ENCODE measurements at places on chromosomes 4 and X. TPM values are rescaled to one million over a fixed set of nuclear protein-coding genes. Genes with fewer than 3 reads are reported as not detected.

- H3K36me3 ChIP-seq = no peaks in the 10 kb centered on the region
- H3K27me3 ChIP-seq = no peaks in the 10 kb centered on the region
- DNase-seq = no peak
- H3K4me3 ChIP-seq = no peak overlapping the region
Observed at GRCh38 chr4:127140306-127140705, 492.5 kb upstream of the INTU start.

Gene STX18
- total RNA-seq = 25.8 TPM

Gene CXCL11
- total RNA-seq = not detected

- no peaks in the 10 kb centered on the region for H3K27me3 ChIP-seq
- DNase-seq = no peak
- no peak overlapping the region for H3K4me3 ChIP-seq
- H3K36me3 ChIP-seq = no peaks in the 10 kb centered on the region
- H3K27ac ChIP-seq = no peak overlapping the region
- no peaks in the 10 kb centered on the region for H3K4me1 ChIP-seq
Observed at GRCh38 chrX:13284570-13284969, 35.3 kb downstream of the ATXN3L start.

Gene CPXCR1
- total RNA-seq = not detected

DNA sequence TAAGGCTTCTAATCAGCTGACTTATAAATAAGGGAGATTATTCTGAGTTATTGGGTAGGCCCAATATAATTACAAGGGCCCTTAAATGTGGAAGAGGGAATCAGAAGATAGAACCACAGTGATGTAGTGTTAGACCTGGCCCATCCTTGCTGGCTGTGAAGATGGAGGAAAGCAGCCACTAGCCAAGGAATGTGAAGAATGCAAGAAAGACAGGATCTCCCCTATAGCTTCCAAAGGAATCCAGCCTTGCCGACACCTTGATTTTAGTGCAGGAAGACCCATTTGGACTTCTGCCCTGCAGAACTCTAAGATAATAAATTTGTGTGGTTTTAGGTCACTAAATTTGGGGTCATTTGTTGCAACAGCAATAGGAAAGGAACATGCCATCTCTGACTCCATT lies 150.6 kb downstream of the SPATA18 start:
- H3K4me3 ChIP-seq = no peak overlapping the region
- no peak overlapping the region for H3K27ac ChIP-seq
- DNase-seq = no peak
- H3K36me3 ChIP-seq = no peaks in the 10 kb centered on the region
- no peaks in the 10 kb centered on the region for H3K4me1 ChIP-seq
- H3K27me3 ChIP-seq = no peaks in the 10 kb centered on the region

GRCh38 chr4:117466388-117466787 lies 381.0 kb upstream of the TRAM1L1 start:
- H3K36me3 ChIP-seq = no peaks in the 10 kb centered on the region
- peaks cover 1% of the 10 kb centered on the region for H3K4me1 ChIP-seq
- no peaks in the 10 kb centered on the region for H3K27me3 ChIP-seq
- no peak overlapping the region for H3K4me3 ChIP-seq
- no peak overlapping the region for H3K27ac ChIP-seq

DNA sequence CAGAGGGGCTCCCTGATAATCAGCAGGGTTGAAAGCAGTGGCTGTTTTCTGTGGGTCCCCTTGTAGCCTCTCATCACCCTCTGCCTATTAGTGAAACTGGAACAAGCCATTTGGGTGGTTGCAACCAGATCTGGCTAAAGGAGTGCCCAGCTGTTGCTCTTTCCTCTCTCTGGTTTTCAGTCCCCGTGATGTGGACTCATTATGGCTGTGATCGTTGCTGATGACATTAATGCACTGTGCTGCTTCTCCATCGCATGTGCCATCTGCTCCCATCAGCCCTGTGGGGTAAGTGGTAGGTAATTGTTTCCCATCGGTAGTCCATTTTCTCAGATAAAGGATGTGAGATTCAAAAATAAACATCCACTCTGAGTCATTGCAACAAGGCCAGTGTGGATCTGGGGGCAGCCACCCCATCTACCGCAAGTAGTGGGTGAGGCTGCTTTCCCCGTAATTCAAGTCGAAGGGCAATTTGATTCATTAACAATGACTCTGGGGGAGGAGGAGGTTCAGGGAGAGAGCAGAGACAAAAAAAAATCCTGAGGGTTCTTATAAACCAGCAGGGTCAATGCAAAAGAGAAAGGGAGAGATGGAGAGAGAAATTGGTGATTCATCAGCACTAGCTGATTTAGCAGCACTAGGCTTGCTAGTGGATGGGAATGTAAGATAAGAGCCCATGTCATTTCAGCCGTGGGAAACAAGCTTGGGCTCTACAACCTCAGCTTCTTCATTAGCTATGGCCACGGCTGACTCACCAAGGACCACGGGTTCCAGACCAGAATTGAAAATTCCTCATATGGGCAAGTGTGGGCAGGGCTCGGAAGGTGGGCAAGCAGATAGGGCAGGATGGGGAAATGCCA lies 357.8 kb downstream of the MID1IP1 start:
- no peak for DNase-seq
- H3K27ac ChIP-seq = no peak overlapping the region
- peaks cover 15% of the 10 kb centered on the region for H3K4me1 ChIP-seq
- no peak overlapping the region for H3K4me3 ChIP-seq

GRCh38 chr4:168183717-168184571 lies 91.6 kb downstream of the ANXA10 start:
- DNase-seq = no peak
- H3K27me3 ChIP-seq = no peaks in the 10 kb centered on the region
- H3K36me3 ChIP-seq = peaks cover 4% of the 10 kb centered on the region
- no peak overlapping the region for H3K27ac ChIP-seq
- peaks cover 5% of the 10 kb centered on the region for H3K4me1 ChIP-seq

- no peak overlapping the region for H3K27ac ChIP-seq
- no peak overlapping the region for H3K4me3 ChIP-seq
- no peaks in the 10 kb centered on the region for H3K27me3 ChIP-seq
- H3K4me1 ChIP-seq = peaks cover 2% of the 10 kb centered on the region
- no peak for DNase-seq
- peaks cover 31% of the 10 kb centered on the region for H3K36me3 ChIP-seq
Observed at GRCh38 chr4:98341309-98341708, 80.1 kb downstream of the RAP1GDS1 start.

DNA sequence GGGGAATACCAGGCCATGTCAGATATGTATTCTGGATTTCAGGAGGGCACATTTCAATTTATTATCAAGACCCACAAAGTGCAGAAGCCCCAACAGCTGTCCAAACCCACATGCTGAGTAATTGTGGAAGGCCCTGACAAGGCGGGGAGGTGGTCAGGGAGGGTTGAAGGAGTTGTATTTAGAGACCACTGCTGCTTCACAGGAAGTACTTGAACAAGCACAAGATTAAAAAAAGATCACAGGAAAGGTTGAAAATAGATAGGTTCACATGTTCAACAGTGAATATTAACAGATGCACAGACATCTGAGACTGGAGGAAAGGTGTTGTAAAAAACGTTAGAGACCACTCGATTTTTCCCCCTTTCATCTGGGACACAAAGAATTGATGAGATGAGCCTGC lies 17.9 kb downstream of the ATP8A1 start:
- H3K27ac ChIP-seq = no peak overlapping the region
- H3K4me1 ChIP-seq = peaks cover 46% of the 10 kb centered on the region
- no peak for DNase-seq
- no peak overlapping the region for H3K4me3 ChIP-seq
- no peaks in the 10 kb centered on the region for H3K27me3 ChIP-seq
- peaks cover 2% of the 10 kb centered on the region for H3K36me3 ChIP-seq

- H3K27me3 ChIP-seq = no peaks in the 10 kb centered on the region
- H3K27ac ChIP-seq = no peak overlapping the region
- no peaks in the 10 kb centered on the region for H3K4me1 ChIP-seq
- no peaks in the 10 kb centered on the region for H3K36me3 ChIP-seq
- H3K4me3 ChIP-seq = no peak overlapping the region
Observed at GRCh38 chrX:141415889-141416288, 168.6 kb downstream of the SPANXA1 start.

DNA sequence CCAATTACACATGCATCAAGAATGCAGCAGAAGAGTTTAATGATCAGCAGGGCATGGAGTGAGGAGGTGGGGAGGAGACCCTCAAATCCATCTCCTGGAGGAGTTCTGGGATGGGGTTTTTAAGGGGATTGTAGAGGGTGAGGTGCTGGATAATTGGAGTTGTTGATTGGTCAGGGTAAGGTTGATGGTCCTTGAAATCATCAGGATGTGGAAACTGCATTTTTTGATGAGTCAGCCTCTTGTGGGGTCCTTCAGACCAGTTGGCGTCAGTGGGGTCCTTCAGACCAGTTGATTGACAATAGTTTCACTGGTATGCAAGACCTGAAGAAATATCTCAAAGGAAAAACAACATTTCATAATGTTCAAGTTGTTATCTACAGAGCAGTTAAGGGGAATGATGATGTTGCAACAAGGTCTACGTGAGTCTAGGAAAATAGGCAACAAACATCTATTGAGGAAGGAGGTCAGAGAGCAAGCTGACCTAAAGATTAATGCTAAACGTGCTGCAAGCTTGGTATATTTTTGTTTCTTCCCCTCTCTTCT lies 88.3 kb downstream of the NRK start:
- H3K27ac ChIP-seq = no peak overlapping the region
- H3K36me3 ChIP-seq = no peaks in the 10 kb centered on the region
- DNase-seq = no peak
- H3K4me1 ChIP-seq = no peaks in the 10 kb centered on the region
- H3K27me3 ChIP-seq = no peaks in the 10 kb centered on the region
- no peak overlapping the region for H3K4me3 ChIP-seq

DNA sequence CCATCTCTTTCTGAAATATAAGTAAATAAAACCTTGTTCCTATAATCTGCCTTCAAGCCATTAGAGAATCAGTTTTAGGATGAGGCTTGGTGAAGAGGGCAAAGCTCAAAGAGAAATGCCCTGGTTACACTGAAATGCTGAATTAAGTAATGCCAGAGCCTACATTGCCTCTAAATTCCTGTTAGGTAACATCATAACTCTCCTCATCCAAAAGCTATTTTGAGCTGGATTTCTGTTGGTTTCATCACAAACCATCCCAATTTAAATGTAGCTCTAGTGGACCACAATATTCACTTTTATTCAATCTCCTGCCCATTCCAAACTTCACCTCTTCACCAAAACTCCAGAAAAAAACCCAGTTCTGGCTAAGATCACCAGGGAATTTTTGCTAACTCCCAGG lies 1319.7 kb upstream of the TENM3 start:
- H3K4me1 ChIP-seq = no peaks in the 10 kb centered on the region
- H3K27me3 ChIP-seq = no peaks in the 10 kb centered on the region

DNA sequence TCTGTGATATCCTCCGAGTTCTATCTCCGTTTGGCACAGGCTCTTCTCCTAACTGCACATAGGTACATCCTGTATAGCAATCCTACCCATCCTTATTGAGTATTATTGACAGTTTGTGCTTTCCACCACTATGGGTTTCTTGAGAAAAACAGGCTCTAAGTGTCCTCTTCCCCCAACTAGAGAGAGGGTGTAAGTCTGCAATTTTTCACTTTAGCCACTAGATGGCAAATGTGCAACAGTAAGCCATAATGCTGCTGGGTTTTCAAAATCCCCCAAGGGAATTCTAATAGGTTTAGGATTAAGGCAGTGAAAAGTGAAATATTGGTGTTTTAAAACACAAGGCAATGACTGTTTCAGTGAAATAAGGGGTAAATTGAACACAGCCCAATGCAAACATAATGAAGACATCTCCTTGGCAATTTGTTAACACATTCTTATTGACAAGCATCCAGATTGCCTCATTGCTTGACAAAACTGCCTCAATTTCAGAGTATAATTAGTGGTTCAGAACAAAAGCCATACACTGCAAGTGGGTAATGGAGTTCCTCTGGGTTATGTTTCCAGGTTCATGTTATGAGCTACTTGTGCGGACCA lies 239.0 kb upstream of the HTR2C start:
- H3K4me3 ChIP-seq = no peak overlapping the region
- no peak for DNase-seq
- no peaks in the 10 kb centered on the region for H3K27me3 ChIP-seq
- H3K27ac ChIP-seq = no peak overlapping the region
- no peaks in the 10 kb centered on the region for H3K4me1 ChIP-seq

Gene NLGN4X
- total RNA-seq = 0.05 TPM

Gene ZCCHC13
- not detected for total RNA-seq

DNA sequence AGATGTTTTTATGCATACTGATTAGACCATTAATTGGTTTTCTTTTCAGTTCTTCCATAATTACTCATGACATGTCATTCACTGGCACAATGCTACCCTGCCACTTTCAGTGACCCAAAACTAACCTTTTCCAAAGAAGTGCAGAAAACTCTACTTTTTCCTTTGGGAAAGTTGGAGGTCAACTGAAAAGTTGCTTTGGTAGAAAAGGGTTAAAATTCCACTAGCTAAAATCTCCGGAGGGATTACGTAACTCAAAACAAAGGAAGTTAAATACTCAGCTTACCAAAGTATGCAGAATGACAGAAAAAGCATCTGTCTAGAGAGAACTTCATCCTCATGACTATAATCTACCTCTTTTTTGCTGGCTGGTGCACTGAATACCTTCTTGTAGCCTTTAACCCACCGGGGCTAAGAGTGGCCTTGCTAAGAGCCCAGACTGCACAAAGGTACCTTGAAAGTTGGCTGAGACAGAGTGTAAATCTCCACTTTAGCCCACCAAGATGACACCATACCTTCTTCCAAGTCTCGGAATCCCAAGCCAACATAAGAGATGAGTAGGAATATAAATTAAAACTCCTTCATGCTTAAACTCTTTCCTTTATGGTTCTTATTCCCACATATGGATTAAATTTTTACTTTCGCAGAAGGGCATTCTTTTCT lies 1099.5 kb upstream of the INTU start:
- no peaks in the 10 kb centered on the region for H3K27me3 ChIP-seq
- no peak for DNase-seq
- no peaks in the 10 kb centered on the region for H3K36me3 ChIP-seq
- H3K27ac ChIP-seq = no peak overlapping the region

- H3K36me3 ChIP-seq = peaks cover 10% of the 10 kb centered on the region
- H3K27ac ChIP-seq = no peak overlapping the region
Observed at GRCh38 chrX:41781500-41781899, 57.5 kb downstream of the GPR82 start.

Gene GATA1
- not detected for total RNA-seq

Gene CFAP99
- not detected for total RNA-seq

Gene SLC10A4
- total RNA-seq = not detected

DNA sequence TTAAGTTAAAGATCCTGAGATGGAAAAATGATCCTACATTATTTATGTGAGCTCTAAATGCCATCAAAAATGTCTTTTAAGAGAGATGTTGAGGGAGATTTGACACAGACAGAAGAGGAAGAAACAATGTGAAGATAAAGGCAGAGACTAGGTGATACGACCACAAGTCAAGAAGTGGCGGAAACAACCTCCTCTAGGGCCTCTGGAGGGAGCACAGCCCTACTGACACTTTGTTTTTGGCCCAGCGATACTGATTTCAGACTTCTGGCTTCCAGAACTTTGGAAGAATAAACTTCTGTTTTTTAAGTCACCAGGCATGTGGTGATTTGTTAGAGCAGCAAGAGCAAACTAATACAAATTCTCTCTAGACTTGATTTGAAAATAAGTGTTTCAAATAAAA lies 1216.1 kb downstream of the FSTL5 start:
- no peaks in the 10 kb centered on the region for H3K36me3 ChIP-seq
- H3K27me3 ChIP-seq = no peaks in the 10 kb centered on the region
- no peak overlapping the region for H3K27ac ChIP-seq
- H3K4me1 ChIP-seq = no peaks in the 10 kb centered on the region

Gene AMTN
- total RNA-seq = not detected

Gene CT45A1
- not detected for total RNA-seq

Gene PPP2R3B
- total RNA-seq = 33.8 TPM
